ENCODE measurements at places on chromosomes 7 and 10.

GRCh38 chr10:63726867-63727266, 205.7 kb downstream of the REEP3 start:
- no peak for DNase-seq

GRCh38 chr10:117569610-117570390, 27.3 kb downstream of the EMX2 start:
- DNase-seq, result no peak

DNA sequence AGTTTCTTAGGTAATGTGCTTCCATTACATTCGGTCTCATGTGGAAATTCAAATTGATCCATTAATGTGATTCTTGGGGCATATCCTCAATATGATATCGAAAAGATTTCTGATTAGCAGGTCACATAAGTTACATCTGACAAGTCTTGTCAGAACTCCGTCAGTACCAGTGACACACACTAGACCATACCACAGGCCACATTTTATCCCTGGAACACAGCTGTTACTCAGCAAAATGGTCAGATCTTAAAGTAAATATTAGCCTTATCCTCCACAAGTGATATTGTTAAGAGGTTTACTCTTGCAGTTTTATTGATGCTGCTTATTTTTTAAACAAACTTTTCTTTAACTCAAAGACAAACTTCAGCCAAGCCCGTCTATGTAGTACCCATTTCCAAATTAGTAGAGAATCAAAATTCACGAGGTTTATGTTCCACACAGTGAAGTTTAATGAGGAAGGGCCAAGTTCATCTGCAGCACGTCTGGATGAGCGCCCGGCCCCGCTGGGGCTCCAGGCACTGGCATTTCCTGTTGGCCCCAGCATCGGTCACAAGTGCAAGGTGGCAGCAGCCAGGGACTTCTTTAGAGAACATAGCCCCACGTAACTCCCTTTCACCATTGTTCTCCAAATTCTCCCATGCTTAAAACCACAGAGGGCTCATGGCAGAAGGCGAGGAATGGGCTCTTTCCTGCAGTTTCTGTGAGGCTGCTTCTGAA, 132.2 kb downstream of the VIPR2 start:
- DNase-seq, result no peak

DNA sequence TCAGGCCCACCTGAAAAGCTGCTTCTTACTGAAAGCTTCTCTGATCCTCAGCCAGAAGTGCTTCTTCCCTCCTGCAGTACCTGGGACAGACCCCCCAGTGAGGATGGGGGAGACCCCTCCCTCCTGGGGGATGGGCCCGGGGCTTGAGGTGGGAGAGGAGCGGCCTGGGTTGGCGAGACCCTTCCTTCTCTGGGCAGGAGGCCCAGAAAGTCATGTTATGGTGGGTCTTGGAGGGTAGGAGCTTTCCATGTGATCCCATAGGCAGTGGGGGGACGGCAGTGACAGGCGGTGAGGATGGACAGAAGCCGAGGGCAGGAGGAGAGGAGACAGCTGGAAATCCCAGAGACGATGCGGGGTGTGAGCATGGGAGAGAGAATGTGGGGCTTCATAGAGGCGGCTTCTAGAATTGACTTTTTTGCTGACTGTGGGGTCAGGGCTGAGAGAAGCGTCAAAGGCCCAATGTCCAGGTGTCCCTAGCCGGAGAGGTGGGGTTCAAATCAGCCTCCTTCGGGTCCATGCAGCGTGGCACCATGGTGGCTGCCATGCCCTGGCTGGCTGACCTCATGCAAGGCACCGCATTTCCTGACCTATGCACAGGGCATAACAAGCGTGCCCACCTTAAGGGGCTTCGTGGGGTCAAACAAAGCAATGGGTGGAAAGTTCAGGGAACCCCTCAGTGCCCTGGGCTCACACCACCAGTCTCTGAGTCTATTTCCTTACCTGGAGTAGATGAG, 154.0 kb downstream of the UBE2H start:
- no peak for DNase-seq

DNA sequence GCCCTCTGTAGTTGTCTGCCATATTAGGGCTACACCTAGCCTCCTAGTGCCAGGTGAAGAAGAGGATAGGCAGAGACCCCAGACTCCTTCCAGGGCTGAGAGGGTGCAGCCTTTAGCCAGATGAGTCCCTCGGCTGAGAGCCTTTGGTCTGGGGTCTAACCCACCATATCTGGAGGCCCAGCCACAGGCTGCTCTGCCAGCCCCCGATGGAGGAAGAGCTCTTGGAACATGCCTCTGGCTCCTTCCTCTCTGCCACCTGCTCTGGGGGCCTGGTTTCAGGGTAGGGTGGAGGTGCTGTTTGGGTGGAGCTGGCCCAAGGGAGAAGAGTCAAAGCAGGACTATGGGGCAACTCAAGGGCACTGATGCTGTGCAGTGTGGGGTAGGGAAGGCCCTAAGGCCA, 1.4 kb downstream of the LRRC18 start:
- DNase-seq, result no peak

DNA sequence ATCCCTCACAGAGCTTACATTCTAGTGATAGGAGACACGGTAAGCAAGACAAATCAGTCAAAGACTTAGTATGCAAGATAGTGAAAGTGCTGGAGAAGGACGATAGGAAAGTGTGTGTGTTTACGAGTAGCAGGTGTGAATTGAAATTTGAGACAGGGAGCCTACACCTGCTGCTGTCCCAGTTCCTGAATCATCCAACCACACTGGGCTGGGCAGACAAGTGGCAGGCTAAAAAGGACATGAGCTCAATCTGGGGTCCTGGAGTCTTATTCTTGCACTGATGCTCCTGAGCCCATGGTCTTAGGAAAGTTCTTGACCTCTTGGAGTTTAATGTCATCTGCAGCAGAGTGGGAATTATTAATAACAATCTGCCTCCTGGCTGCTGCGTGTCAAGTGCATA, 16.2 kb downstream of the RBP3 start:
- DNase-seq, result no peak
